EL (cell line): ENCODE measurements at places on chromosomes 12 and 14.

- DNase-seq = no peak
These were observed 58.2 kb downstream of the HMGA2 start for GRCh38 chr12:65882486-65882885.

GRCh38 chr14:54202288-54202687, 194.5 kb upstream of the CDKN3 start:
- DNase-seq = no peak

DNA sequence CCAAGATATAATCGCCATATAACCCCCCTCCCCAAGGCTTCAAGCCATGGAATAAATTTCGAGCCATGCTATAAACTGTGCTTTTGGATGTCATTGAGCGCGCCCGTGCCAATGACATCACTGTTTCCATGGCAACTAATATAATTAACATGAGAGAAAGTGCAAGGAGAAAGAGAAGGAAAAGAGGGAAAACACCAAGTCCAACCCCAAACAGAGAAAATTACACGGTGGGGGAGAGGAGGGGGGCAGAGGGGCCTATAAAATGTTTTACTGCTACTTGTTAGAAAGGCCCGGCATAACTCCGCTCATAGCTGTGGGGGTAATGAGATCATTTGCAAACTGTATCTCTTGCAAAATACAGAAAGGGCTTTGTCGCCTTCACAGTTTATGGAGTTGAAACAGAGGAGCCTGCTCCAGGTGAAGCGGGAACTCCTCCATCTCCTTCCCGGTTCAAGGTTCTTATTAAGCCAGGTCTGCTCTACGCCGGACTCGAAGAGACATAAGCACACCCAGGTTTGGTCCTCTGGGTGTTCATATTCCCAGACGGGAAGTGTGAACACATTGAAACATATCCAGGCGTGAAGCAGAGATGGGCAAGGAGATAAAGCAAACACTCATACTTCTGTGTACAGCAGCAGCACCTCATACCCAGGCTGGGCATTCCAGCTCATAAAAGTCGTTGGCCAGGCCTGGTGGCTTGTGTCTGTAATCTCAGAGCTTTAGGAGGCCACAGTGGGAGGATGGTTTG, 99.1 kb upstream of the MAP1LC3B2 start:
- DNase-seq = no peak

DNA sequence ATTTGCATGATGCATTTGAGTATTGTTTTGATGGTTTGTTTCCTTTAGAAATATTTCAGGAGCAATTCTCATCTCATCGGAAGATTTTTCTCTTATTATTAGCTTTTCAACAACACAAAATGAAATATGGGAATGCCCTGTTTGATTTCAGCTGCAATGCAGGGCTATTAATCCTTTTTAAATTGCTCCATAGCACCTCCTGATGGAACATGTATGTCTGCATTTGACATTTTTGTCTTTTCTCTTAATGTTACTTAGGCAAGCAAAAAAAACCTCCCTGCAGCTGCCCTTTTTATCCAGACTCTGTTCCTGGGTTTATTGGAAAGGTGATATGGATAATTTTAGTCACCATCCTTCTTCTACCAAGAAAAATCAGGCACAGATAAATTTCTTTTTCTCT, 895.8 kb downstream of the RPS29 start:
- no peak for DNase-seq

GRCh38 chr12:110903511-110903910, 16.9 kb downstream of the MYL2 start:
- no peak for DNase-seq

- DNase-seq = no peak
These were observed 12.6 kb upstream of the AMN start for GRCh38 chr14:102909911-102910310.

- no peak for DNase-seq
These were observed 11.2 kb downstream of the HECTD4 start for GRCh38 chr12:112370868-112371510.

DNA sequence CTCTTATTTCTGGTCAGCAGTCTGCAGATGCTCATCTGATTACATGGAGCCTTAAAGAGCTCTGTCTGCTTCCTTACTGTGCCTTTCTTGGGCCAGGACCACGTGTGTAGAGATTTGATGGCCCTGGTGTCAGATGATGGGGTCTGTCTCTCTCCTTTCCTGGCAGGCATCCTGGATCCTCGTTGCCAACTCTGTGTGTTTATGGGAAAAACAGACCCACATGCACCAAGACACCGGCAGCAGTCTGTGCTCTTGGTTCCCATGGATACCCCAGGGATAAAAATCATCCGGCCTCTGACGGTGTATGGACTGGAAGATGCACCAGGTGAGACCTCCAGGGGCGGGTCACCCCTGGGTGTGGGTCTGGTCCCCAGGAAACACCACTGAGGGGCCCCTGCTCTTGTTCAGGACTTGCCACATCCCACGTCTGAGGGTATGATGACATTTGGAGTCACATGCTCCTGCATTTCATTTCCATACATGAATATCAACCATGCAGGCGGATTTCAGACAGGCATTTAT, 18.5 kb upstream of the ALDH2 start:
- no peak for DNase-seq

DNA sequence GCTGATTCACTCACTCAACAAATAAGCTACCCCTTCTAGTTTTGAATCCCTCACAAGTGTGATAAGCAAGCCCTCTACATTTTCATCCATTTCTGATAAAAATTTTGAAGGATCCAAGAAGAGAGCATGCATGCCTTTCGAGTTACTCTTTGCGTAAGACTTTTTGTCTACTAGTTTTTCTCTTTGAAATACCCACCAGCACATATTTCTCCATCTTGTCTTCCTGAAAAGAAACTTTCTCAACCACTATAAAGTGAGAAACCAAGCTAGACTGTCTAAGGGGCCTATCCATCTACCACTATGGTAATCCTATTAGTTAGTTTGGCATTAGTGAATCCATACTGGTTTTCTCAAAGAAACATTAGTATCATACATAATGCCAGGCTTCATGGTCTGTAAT, 56.9 kb downstream of the PARP11 start:
- DNase-seq = no peak

DNA sequence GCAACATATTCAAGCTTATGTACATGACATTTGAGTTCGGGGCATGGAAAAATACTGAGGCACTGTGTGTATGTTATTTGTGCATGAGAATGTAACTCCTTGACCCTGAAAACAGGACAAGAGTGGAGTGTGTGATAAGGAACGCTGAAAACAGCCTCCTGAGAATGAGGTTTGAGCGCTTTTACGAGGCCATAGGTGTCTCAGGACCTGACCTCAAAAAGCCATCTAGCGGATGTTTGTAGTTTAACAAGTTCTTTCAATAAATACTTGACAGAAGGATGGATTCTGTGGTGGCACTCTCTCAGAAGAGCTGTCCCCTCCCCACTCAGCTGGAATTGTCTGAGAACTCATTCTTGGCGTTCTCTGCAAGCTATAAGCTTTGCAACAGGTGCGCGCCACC, 350.5 kb upstream of the TMTC1 start:
- DNase-seq = no peak

DNA sequence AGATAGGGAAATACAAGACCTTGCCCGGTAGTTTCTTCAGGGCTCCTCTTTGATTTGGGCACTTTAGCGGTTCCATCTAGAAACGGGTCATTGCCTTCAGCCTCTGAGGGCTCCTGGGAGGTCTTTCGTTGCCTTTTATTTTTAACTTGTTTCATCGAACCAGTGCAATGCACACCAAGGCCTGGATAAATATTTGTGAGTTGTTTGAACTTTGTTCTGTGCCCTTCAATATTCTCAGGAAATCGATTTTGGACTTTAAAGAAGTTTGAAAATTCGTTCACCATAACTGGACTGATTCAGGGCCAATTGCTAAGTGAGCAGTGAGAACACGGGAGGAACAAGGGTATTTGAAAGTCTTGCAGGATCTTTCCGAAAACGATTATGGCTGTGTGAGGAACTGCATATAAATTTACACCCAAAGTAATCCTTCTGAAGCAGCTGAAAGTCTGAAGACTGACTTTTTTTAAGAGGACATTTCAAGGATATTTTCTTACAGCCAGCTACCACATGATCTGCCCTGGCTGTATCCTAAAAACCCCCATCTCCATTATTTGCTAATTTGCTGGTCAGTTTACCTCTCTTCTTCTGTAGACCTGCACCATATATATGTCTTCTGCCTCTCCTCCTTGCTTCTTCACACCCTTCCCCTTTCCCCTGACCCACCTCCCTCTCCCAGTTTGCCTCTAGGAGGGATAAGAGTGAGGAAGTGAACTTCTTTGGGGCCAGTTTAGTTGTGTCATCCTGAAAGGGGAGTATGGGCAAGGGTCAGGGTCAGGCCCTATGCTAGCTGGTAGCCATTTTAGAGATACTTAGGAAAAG, 8.0 kb downstream of the DUSP6 start:
- no peak for DNase-seq

DNA sequence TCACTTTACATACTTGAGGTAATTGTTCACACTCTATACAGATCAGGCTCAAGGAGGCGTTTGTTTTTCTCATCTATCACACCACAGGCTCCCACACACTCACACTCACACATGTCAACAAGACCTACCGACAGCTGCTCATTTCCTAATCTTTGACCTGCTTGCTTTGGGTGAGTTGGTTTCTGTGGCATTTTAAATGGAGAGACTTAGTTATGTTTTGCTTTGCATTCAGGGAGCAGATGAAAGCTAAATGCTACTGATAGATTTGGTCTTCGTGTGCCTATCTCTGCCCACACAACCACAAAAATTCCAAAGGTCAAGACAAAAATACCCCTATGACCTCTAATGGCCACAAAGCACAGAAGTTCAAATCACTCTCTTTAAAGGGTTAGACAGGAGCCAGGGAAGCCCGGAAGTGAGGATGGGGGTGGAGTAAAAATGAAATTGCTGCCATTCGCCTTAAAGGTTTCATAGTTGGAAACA, 203.5 kb upstream of the G2E3 start:
- no peak for DNase-seq

DNA sequence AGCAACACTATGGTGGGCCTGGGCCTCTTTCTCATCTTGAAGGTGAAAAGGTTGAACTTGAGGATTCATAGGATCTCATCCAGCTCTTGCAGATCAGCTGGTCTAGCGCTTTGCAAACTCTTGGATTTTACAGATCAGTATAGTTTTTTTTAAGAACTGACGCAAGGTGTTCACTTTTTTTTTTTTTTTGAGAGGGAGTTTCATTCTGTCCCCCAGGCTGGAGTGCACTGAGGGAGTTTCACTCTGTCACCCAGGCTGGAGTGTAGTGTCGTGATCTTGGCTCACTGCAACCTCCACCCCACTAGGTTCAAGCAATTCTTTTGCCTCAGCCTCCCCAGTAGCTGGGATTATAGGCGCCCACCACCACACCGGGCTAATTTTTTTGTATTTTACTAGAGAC, 20.4 kb upstream of the LGMN start:
- no peak for DNase-seq

GRCh38 chr14:33527023-33527634, 423.7 kb downstream of the EGLN3 start:
- no peak for DNase-seq

DNA sequence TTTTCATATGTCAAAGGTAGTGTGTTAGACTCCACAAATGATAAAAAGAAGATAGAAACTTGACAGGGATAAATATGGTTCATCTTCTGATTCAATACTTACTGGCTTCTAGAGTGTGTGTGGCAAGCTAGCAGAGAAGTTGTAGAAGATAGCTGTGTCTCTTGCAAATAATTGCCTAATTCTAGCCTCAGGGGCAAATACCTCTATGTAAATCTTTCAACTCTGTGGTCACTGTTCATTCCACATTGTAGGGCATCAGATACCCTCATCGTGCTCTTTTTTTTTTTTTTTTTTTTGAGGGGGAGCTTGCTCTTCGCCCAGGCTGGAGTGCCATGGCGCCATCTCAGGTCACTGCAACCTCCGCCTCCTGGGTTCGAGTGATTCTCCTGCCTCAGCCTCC, 1.7 kb downstream of the OLR1 start:
- DNase-seq = peak; percentile 88

DNA sequence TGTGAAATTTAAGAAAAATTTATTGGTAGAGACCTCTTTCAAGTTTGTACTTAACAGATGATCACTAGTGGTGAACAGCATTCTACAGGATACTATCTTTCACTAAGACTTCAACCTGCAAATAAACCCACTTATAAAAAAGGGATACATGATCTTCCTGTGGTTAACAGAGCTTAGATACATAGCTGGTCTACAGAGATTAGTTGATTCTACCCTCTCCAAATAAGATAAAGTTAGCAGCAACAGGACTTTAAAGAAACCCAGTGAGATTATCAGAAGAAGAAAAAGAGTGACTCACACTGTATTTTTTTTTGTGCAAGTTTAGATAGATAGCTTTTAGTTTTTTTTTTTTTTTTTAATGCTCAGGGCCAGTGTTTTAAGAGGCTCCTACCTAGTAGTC, 34.5 kb downstream of the USP44 start:
- no peak for DNase-seq

DNA sequence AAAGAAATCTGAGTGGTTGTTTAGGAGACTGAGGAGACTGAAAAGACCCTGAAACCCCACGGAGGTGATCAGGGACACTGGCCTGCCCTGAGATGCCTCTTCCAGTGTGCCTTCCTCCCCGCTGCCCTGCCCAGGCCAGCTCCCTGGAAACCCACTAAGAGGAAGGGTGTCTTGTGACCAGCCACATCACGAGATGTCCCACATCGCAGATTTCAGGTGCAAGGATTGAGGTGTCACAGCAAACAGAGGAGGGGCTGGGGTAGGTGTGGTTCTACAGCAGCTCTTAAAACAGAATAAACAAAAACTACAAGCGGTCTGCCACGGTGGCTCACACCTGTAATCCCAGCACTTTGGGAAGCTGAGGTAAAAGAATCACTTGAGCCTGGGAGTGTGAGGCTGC, 184.3 kb upstream of the C14orf180 start:
- no peak for DNase-seq

GRCh38 chr12:122336015-122336946, 70.0 kb upstream of the VPS33A start:
- DNase-seq = peak; percentile 45

DNA sequence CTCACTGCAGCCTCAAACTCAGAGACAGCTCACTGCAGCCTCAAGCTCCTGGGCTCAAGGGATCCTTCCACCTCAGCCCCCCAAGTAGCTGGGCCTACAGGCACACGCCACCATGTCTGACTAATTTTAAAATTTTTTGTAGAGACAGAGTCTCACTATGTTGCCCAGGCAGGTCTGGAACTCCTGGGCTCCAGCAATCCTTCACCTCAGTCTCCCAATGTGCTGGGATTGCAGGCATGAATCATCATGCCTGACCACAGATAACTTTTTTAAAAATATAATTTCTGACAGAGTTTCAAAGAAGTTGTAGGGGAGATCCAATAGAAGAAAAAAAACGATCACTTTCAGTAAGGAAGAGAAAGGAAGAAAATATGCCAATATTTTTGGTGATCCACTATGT, 189.7 kb upstream of the CDKN3 start:
- peak; percentile 56 for DNase-seq

GRCh38 chr12:108712165-108712924, 19.0 kb downstream of the CORO1C start:
- no peak for DNase-seq

GRCh38 chr12:103783744-103784664, 57.0 kb downstream of the NT5DC3 start:
- no peak for DNase-seq

DNA sequence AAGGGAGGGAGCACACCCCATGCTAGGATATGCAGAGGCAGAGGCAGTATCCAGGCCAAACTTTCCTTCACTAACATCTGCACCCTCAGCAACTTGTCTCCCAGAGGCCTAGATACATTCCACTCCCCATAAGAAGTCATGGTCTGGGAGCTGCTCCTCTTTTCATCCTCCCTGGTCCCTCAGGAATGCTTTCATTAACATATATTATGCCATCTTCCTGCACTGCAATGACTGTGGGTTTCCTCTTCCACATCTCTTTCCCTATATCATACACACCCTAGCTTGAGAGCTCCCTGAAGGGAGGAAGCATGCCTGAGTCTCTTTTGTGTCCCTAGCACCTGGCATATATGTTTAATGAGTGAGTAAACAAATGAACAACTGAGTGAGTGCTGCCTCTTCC, 8.6 kb downstream of the DDN start:
- no peak for DNase-seq
